ENCODE measurements at places on chromosomes 4 and X.

GRCh38 chr4:87388901-87389300 is 2.1 kb downstream of the HSD17B11 start:
- DNase-seq: no peak

GRCh38 chrX:131979116-131979515 is 44.0 kb upstream of the STK26 start:
- DNase-seq: no peak

DNA sequence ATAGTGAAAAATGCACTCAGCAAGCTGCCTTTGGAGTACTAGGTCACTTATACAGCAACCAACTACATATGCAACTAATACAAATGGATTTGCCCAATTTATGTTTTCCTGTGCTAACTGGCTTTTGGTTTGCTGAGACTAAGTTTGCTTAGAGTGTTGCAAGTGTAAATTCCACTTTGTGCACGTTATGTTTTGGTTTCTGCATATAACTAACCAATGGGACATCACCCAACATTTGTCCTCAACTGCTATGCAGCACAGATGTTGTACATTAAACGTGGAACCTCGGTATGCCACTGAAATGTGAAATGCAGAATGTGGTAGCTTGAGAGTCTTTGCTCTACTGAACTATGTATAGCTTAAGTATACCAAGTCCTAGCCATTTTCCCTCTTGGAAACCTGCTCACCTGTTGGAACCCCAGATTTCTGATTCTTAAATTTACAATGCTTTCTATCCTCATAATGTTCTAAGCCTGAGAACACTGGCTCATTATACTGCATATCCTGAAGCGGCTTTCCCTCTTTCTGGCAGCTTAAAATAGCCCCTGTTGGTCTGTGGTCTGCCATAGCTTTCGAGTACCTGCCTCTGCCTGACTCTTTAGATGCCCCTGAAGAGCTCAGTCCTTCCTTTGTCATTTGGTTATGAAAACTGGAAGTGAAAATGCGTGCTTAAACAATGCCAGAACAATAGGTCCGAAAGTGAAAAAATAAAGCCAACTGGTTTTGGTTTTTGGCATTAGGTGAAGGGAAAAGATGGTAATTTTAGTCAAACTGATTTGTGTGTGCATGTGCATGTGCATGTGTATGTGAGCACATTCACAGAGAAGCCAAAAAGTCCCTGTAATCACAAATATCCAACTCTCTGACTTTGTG is 158.0 kb downstream of the SH2D1A start:
- no peak for DNase-seq

DNA sequence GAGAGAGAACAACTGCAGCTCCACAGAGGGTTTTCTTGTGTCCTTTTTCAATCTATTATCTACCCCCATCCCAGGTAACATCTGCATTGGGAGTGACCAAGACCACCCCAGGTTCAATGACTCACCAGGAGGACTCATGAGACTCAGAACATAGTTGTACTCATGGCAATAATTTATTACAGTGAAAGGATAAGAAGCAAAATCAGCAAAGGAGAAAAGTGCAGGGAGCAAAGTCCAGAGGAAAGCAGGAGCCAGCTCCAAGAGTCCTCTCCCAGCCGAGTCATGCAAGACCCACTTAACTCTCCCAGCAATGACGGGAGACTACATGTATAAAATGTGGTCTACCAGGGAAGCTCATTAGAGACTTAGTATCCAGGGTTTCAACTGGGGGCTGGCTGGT is 129.5 kb upstream of the RBPJ start:
- DNase-seq: no peak

GRCh38 chrX:30008031-30008430 is 207.3 kb upstream of the MAGEB2 start:
- no peak for DNase-seq

- DNase-seq: no peak
Observed at GRCh38 chrX:72051589-72051988, 80.1 kb downstream of the RTL5 start.

DNA sequence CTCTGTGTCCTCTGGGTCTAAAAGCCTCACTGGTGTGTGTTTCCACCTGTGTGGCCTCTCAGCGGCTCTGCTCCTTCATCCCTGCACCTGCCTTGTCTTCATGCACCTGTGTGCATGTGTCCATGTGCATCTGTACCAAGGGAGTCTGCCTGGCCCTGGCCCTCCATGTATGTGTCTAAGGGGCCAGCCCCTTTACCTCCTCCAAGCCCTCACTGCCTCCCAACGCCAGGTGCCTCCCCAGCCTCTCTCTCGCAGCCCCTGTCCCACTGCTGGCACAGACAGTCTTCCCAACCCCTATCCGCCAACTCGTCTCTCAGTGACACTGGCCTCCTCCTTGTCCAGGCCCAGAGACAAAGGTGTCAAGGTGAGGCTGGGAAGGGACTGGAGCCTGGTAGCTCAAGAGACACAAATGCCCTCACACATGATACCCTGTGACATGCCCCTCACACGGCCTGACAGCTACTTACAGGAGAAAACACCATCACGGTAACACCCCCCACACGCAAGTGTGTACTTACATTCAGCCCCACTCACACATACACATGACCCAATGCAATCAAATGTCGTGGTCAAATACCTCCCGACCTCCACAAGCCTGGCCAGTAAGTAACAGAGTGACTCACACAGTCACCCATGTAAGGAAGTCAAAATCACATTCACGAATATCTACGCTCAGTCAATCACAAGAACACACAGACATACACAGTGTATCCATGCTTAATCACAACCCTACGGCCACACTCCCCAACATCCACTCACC is 11.4 kb downstream of the L1CAM start:
- DNase-seq: no peak

Measured in left renal cortex interstitium (tissue), 4 donors.